IPS DF 6.9 (cell line): ENCODE measurements at places on chromosomes 7 and 10.

GRCh38 chr10:107056182-107056581, 108.3 kb downstream of the SORCS1 start:
- DNase-seq: no peak

DNA sequence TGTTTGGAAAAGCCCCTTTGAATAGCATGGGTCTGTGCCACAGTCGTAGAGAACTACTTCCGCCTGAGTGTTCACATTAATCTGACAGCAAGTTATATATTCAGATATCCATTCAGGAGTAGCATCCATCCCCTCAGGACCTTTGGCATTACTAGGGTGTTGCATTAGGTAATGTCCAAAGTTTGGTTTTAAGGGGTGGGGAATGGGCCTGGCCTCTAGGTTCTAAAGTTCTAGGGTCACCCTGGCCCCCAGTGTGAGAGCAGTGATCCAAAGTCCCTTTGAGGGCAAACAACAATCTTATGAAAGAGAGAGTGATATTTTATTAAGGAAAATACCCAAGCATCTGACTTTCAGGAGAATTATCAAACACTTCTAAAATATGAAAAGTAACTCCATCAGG, 12.3 kb downstream of the MCM10 start:
- DNase-seq: no peak

- DNase-seq: no peak
Observed at GRCh38 chr10:13632884-13633440, 46.2 kb downstream of the PRPF18 start.

DNA sequence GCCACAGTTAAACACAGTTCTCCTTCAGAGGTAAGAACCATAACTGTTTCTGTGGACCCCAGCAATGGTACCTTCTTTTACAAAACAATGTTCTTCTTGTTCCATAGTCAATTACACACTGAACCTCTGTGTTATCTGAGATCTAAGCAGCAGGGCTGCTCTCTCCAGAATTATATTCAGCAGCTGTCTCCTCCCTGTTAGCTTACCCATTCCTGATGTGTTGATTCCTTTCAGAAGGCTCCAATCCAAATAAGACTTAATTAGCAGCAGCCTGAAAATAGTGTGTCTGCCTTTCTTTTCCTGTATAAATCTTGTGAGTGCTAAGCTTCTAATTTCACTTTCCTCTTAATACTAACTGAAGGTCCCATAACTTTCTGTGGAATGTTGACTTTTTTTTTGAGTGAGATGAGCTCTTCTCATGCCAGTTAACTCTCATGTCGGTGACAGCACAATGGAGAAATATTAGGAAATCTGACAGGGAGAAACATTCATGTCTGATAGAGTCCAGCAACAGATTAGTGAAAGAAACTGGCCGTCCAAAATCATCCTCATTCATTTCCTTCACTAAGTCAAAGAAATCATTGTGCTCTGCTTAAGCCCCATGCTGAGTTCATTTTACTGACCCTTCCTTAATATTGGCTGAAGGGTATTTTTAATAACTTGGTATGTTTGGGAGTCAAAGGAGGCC, 226.5 kb downstream of the PRKG1 start:
- no peak for DNase-seq

DNA sequence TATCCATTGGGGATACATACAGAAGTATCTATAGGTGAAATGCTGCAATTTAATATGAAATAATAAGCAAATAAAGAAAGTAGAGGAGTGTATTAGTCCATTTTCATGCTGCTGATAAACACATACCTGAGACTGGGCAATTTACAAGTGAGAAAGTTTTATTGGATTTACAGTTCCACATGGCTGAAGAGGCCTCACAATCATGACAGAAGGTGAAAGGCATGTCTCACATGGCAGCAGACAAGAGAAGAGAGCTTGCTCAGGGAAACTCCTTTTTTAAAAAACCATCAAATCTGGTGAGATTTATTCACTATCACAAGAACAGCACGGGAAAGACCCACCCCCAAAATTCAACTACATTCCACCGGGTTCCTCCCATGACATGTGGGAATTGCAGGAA, 82.8 kb upstream of the TRIM24 start:
- no peak for DNase-seq

- no peak for DNase-seq
Observed at GRCh38 chr10:46998595-46998994, 87.4 kb downstream of the PTPN20 start.

- no peak for DNase-seq
Observed at GRCh38 chr7:134495546-134495945, 31.8 kb upstream of the AKR1B10 start.

- no peak for DNase-seq
Observed at GRCh38 chr7:151537818-151538561, 18.3 kb upstream of the RHEB start.

GRCh38 chr10:89309156-89310055, 7.6 kb downstream of the IFIT2 start:
- no peak for DNase-seq

- DNase-seq: peak; percentile 60
Observed at GRCh38 chr7:37052705-37053104, 328.4 kb upstream of the AOAH start.

- no peak for DNase-seq
Observed at GRCh38 chr10:30111340-30112022, 52.1 kb upstream of the JCAD start.

DNA sequence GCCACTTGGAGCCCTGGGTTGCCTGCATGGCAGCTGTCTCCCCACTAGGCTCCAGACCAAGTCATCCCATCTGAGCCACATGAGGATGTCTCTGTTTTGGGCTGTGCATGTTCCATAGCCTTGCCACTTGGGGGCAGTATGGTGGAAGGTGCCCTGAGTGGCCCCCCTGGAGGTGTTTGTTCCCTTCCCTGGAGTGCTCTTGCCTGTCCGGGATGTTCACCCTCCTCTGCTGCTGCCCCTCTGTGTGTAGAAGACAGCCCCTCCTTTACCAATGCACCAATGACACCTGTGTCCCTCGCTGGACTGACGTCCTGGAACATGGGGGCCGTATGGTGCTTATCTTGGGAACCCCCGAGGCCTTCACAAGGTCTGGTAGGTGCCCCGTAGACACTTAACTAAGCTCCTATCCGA, 100.2 kb downstream of the ACTR3B start:
- DNase-seq: peak; percentile 47

GRCh38 chr10:99412099-99412498, 18.3 kb downstream of the GOT1 start:
- DNase-seq: no peak

DNA sequence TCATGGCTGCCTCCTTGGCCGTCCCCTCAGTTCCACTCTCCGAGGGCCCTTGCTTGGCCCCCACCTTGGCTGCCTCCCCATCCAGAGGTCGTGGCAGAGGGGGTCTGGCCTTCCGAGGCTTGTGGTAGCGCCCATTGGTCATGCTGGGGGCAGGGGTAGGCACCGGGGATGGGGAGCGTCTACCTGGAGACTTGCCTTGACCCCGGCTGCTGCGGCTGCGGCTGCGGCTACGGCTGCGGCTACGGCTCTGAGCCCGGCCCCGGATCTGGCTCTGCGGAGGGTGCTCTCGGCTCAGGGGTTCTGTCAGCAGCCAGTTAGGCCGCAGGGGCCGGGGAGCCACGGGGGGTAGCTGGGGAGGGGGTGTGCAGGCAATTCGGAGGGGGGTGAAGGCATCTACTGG, 10.7 kb downstream of the LZTS2 start:
- no peak for DNase-seq

DNA sequence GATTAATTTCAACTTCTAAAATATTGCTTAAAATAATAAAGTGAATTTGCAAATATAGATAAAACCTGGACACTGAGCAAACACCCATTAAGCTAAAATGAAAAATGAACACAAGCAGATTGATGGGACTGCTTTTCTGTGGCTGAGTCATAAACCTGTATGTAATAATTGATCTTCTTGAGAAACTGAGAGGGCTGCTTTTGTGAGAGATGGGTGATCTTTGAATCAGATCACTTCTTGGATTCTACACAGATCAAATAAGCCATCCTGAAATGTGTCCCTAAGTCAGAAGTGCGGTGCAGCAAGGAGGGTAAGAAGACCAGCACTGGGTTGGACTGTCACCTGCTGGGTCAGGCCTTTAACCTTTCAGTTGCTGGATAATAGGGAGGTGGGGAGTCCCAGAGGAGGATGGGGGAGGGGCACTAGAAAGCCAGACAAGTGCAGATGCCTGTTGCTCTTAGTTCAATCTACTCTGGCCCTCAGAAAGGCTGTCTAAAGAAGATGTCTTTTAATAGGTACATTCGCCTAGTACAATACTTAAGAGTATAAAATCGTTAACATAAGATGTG, 178.2 kb upstream of the NAMPT start:
- no peak for DNase-seq

DNA sequence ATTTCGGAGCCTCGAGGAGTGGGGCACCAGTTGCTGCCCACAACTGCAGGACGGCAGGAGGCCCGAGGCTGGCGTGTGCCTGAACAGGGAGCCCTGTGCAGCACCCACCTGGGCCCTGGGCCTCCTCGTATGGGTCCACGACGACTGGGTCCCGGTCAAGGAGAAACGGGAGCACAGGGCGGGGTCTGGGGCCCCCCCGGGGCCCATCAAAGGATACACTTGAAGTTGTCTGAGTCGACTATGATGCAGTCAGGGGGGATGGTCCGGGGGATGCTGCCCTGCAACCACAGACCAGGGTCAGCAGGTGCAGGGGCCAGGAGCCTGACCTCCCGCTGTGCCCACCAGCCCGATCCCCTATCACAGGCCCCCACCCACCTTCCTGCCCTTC, 28.5 kb upstream of the NKX6-2 start:
- DNase-seq: no peak

- DNase-seq: no peak
Observed at GRCh38 chr10:51124852-51125251, 50.6 kb downstream of the PRKG1 start.
